A549 treated with Mapracorat at 1 μM for 4 hours (cell line): ENCODE measurements at places on chromosomes 4 and X. TPM values are rescaled to one million over a fixed set of nuclear protein-coding genes. Genes with fewer than 3 reads are reported as not detected.

SULT1E1 gene
- total RNA-seq: not detected in 5 replicates

DMP1 gene
- 0.06 TPM in 1 of 5 replicates, not detected in the others for total RNA-seq

CPE gene
- total RNA-seq: 1.5 to 2.6 TPM (median 1.7 TPM) in 5 replicates

GPRIN3 gene
- 1.5 to 3.0 TPM (median 2.9 TPM) in 5 replicates for total RNA-seq

TEX11 gene
- not detected in 5 replicates for total RNA-seq

PIM2 gene
- 8.5 to 9.6 TPM (median 9.3 TPM) in 5 replicates for total RNA-seq

RAB39B gene
- 0.43 to 0.80 TPM (median 0.69 TPM) in 5 replicates for total RNA-seq

MSMO1 gene
- total RNA-seq: 16.5 to 22.2 TPM (median 20.3 TPM) in 5 replicates

HOPX gene
- not detected in 5 replicates for total RNA-seq

ADH1C gene
- total RNA-seq: not detected in 5 replicates

GAGE12H gene
- not detected in 5 replicates for total RNA-seq

BEND4 gene
- total RNA-seq: 0.02 TPM in 2 of 5 replicates, not detected in the others

ITIH6 gene
- 0.04 TPM in 1 of 5 replicates, not detected in the others for total RNA-seq

PNMA6F gene
- total RNA-seq: not detected in 5 replicates

DRP2 gene
- 0.07 to 0.28 TPM (median 0.13 TPM) in 5 replicates for total RNA-seq

MAGED2 gene
- 74.1 to 88.8 TPM (median 81.1 TPM) in 5 replicates for total RNA-seq

POF1B gene
- total RNA-seq: 1.6 to 2.8 TPM (median 2.6 TPM) in 5 replicates

CCDC110 gene
- total RNA-seq: 0.34 TPM in 1 of 5 replicates, not detected in the others

TMEM156 gene
- 18.6 to 22.7 TPM (median 20.8 TPM) in 5 replicates for total RNA-seq

FAM184B gene
- total RNA-seq: 0.02 to 0.08 TPM (median 0.05 TPM) in 4 of 5 replicates, not detected in the other

ASB11 gene
- not detected in 5 replicates for total RNA-seq

ETNPPL gene
- not detected in 5 replicates for total RNA-seq

TLL1 gene
- 0.15 to 0.29 TPM (median 0.20 TPM) in 5 replicates for total RNA-seq

SPANXN2 gene
- total RNA-seq: not detected in 5 replicates

SLC7A11 gene
- 18.4 to 21.7 TPM (median 20.5 TPM) in 5 replicates for total RNA-seq

RASGEF1B gene
- total RNA-seq: not detected in 5 replicates

IL21 gene
- not detected in 5 replicates for total RNA-seq

TMEM35A gene
- total RNA-seq: not detected in 5 replicates

DCAF8L2 gene
- total RNA-seq: not detected in 5 replicates

PAGE1 gene
- not detected in 5 replicates for total RNA-seq

NPY2R gene
- not detected in 5 replicates for total RNA-seq

ENPEP gene
- 0.02 TPM in 1 of 5 replicates, not detected in the others for total RNA-seq

MAGEA6 gene
- 11.3 to 13.3 TPM (median 12.0 TPM) in 5 replicates for total RNA-seq

GUCY1A1 gene
- not detected in 5 replicates for total RNA-seq

BCLAF3 gene
- 2.5 to 4.3 TPM (median 3.5 TPM) in 5 replicates for total RNA-seq

POU4F2 gene
- total RNA-seq: not detected in 5 replicates

TRPC3 gene
- 0.06 to 0.12 TPM (median 0.07 TPM) in 3 of 5 replicates, not detected in the others for total RNA-seq

YIPF6 gene
- total RNA-seq: 23.6 to 36.6 TPM (median 31.1 TPM) in 5 replicates
